ENCODE measurements at places on chromosomes 1 and 21.

- no peak for DNase-seq
Observed at GRCh38 chr1:110205591-110206155, 4.4 kb upstream of the KCNC4 start.

- no peak for DNase-seq
Observed at GRCh38 chr21:15063081-15063813, 1.6 kb downstream of the NRIP1 start.

- DNase-seq = no peak
Observed at GRCh38 chr1:115669002-115669673, 27.4 kb downstream of the VANGL1 start.

DNA sequence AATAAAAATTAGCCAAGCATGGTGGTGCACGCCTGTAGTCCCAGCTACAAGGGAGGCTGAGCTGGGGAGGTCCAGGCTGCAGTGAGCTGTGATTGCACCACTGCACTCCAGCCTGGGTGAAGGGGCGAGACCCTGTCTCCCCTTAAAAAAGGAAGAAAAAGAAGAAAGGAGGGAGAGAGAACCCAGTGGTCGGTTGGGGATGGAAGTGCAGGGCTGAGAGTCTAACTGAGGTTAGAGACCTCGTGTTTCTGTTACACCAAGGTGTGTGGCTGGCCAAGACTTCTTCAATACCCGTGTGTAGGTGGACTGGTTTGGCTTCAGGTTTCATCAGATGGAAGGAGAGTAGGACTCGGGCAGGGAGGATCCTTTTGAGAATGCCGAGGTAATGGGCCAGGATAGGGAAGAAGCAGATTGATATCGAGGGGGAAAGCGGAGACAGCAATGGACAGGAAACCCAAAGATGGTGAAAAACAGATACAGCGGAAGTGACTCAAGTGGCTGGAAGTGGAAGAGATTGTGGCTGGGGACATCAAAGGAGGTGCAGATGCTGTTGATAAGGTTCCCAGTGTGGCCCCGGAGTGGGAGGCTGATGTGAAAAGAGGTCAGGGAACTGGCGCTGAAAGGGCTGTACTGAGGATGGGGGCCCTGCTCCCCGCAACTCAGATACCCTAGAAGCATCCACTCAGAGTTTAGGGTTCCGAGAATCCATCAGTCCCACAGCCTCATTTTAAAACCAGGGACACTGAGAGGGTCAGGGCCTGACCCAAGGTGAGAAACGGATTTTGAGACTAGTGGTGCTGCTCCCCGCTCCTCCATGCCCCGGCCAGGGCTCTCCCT is 681 bp upstream of the UBXN10 start:
- DNase-seq = no peak

GRCh38 chr21:19124691-19125090 is 721.1 kb upstream of the TMPRSS15 start:
- no peak for DNase-seq

DNA sequence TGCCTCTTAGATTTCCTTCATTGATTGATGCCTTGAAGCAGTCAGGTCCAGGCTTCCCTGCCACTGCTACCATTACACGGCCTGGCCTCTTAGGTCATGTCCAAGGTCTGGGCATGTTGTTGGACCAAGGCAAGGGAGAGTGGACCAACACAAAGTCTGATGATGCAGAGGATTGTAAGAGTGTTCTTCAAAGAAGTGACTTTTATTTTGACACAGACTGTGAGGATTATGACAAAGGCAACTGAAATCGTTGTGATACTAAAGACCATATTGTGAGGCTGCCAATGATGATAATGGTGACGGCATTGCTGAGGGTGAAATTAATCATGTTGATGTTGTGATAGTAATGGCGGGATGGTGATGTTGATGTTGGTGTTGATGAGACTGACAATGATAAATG is 149.5 kb downstream of the GRIK3 start:
- no peak for DNase-seq

GRCh38 chr1:1282998-1283397 is 2.8 kb downstream of the SCNN1D start:
- DNase-seq = peak; percentile 24

- DNase-seq = no peak
Observed at GRCh38 chr1:38097284-38097898, 50.8 kb upstream of the POU3F1 start.

DNA sequence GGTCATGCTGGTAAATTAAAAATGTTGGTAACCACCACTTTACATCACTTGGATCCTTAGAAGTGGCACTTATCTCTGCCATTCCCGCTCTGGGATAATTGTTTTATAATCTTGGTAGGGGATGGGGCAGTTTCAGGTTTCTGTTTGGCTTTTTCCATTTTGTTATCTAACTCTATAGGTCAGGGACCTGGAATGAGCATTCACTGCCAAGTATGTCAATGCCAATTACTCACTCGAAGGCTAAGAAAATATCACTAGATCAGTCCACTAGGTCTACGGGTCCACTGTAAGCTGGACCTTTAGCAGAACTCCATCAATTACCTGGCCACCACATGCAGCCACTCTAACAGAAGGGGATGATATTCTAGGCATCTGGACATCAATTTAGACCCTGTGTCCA is 4.5 kb upstream of the DIP2A start:
- DNase-seq = no peak

DNA sequence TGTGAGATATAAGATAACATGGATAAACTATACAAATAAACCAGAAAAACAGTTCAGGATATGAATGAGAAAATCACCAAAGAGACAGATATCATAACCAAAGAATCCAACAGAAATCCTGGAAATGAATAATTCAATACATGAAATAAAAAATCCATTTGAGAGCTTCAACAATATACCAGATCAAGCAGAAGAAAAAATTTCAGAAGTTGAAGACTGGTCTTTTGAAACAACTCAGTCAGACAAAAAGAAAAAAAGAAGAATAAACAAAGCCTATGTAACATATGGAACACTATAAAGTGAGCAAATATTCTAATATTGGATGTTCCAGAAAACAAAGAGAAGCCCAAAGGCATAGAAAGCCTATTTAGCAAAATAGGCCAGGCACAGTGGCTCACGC is 5.2 kb upstream of the KRTAP12-2 start:
- no peak for DNase-seq

GRCh38 chr1:85585799-85586198 is 5.2 kb downstream of the CCN1 start:
- DNase-seq = no peak

DNA sequence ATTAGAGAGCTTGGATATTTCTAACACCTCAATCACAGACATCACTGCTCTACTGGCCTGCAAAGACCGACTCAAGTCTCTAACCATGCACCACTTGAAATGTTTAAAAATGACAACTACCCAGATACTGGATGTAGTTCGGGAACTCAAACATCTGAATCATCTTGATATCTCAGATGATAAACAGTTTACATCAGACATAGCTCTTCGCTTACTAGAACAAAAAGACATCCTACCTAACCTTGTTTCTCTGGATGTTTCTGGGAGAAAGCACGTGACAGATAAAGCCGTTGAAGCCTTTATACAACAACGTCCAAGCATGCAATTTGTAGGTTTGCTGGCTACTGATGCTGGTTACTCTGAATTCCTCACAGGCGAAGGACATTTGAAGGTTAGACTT is 45.1 kb downstream of the ZYG11B start:
- DNase-seq = no peak

Measured in AG09309 (cell line).